Right ventricle myocardium superior (tissue), 1 donor: ENCODE measurements at places on chromosomes 3 and 15.

GRCh38 chr3:190252080-190252479 lies 70.2 kb downstream of the CLDN1 start:
- DNase-seq, result no peak

GRCh38 chr3:10010421-10010877 lies 15.8 kb upstream of the FANCD2 start:
- DNase-seq, result no peak

DNA sequence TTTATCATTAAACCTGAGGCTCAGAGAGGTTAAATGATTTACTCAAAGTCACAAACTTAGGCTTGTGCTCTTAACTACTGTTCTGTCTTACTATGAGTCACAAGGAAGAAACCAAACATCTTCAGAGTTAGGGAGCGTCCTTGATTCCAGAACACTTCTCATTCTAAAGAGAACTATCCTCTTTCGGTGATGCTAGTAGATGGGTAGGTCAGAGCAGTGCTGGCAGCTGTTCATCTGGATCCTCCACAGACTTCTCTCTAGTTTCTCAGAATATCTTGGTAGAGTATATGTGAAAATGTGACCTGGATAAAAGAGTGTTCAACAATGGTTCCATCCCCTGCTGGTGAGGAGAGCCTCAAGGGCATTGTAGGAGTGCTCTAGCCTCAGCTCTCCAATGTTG lies 3.3 kb downstream of the ARL6IP5 start:
- DNase-seq, result no peak

- peak; percentile 24 for DNase-seq
Observed at GRCh38 chr3:10332481-10333348, 11.8 kb upstream of the SEC13 start.

- no peak for DNase-seq
Observed at GRCh38 chr15:39690881-39691634, 91.6 kb downstream of the FSIP1 start.

- no peak for DNase-seq
Observed at GRCh38 chr15:69272139-69272538, 26.6 kb upstream of the PAQR5 start.

DNA sequence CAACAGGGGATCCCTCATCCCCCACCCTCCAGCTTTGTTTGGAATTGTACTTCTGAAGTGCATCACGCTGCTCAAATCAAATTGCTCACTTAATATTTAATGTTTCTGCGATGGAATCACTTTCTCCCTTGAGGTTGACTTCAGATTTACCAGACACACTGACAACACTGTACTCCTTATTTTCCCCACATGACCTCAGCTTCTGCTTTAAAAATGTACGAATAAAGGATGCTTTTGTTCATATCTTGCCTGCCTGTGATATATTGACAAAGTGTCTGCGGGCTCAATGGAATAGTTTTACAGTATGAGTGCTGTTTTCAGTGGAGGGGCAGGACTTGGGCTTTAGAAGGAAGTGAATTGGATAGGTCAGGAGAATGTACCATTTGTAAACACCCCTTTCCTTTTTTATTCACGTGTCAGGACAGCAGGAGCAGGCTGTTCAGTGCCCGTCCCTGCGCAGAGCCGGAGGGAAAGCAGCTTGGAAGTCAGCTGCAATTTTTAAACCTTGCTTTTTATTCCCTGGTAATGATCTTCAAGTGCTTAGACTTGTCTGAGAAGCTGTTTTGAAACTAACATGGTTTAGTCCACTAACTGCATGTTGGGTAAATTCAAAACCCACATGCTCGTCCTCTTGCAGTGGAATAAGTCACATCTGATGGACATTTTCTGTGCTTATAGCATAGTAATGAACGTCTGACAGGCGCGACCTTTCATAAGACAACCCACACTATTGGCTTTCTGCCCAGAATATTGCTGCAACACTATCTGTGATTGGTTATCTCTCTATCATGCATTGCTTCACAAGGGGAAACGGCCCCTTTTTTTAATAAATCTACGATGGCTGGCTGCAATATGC lies 29.9 kb downstream of the MBNL1 start:
- peak; percentile 56 for DNase-seq

- no peak for DNase-seq
Observed at GRCh38 chr3:31895471-31895870, 85.6 kb downstream of the OSBPL10 start.

GRCh38 chr3:24315971-24316370 lies 178.7 kb downstream of the THRB start:
- DNase-seq, result no peak

DNA sequence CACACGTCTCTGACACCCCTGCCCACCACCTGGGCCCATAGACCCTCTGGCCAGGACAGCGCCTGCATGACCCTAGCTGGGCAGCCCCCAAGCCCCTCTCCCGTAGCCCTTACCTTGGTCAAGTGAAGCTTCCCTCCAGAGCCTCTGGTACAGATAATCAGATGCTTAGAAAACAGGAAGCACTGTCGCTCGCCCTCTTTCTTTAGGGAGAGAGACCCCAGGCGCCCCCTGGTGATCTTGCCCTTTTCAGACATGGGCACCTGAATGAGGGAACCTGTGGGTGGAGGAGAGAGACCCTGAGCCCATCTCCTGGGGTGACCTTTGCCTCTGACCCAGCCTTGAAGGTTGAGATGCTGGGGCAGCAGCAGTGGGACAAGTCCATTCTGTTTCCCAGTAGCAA lies 65.4 kb downstream of the RASGRF1 start:
- DNase-seq, result no peak

GRCh38 chr3:128992926-128993460 lies 883 bp downstream of the CFAP92 start:
- DNase-seq, result no peak
